Stimulated activated CD4-positive, alpha-beta T cell treated with anti-CD3 and anti-CD28 coated beads, TNF-alpha, amount 100 ng/mL, for 24 hours (primary cell): ENCODE measurements at places on chromosomes 4 and X.
A peak's percentile ranks its signal among the peaks of the same experiment; 100 is the strongest.

GRCh38 chr4:176236946-176237345 is 32.1 kb downstream of the ASB5 start:
- DNase-seq: no peak

- DNase-seq: no peak
These were observed 172.2 kb upstream of the TECRL start for GRCh38 chr4:64581422-64581821.

DNA sequence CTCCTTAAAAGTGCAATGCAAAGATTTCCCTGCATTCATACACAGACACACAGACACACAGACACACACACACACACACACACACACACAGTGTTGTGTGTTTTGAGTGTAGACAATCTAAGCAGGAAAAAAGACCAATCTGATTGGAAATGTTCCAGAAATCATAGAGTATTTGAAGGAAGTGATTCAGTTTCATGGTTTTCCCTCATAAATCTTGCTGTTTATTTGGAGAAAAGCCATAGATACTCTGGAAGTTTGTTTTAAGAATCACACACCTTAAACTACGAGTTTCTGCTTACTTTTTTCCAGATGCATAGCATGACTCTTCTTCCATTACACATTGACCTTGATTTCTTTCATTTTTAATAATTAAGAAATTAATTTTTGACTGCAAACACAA is 298.5 kb upstream of the BMP3 start:
- DNase-seq: no peak

GRCh38 chr4:26217961-26218676 is 102.7 kb upstream of the RBPJ start:
- DNase-seq: no peak

GRCh38 chr4:128271551-128271950 is 16.1 kb downstream of the PGRMC2 start:
- DNase-seq: no peak

GRCh38 chr4:4680758-4681157 is 138.9 kb upstream of the STX18 start:
- DNase-seq: no peak

- DNase-seq: no peak
These were observed 179.2 kb upstream of the PCDH18 start for GRCh38 chr4:137711502-137711901.

GRCh38 chr4:186825069-186825468 is 101.4 kb upstream of the FAT1 start:
- no peak for DNase-seq

DNA sequence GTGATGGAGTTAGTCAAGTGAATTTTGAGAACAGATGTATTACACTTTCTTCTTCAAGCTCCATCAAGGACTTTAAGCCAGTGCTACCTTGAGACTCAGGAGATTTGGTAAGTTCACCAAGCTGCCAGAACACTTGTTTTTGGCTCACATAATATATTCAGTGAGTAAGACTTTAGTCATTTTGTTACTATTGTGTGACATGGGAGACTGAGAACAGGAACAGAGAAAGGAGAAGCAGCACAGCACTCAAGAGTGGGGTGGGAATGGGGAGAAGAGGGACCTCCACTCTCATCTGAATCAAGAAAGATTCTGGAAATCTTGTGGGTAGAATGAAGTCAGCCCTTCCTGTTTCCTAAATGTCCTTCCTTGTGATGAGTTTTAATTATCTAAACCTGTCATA is 87.3 kb upstream of the TET2 start:
- no peak for DNase-seq

- no peak for DNase-seq
These were observed 20.8 kb upstream of the SLC10A4 start for GRCh38 chr4:48462363-48462762.

GRCh38 chrX:115679460-115679859 is 118.5 kb downstream of the PLS3 start:
- no peak for DNase-seq

GRCh38 chr4:121597346-121597934 is 99.3 kb downstream of the ANXA5 start:
- peak; percentile 5 for DNase-seq
